ENCODE measurements at places on chromosomes 3 and 15.

GRCh38 chr3:35929158-35929557 lies 289.8 kb downstream of the ARPP21 start:
- no peak for DNase-seq

- DNase-seq, result peak; percentile 58
These were observed 36.7 kb downstream of the CIP2A start for GRCh38 chr3:108552267-108553159.

GRCh38 chr3:171416061-171416460 lies 44.1 kb downstream of the TNIK start:
- DNase-seq, result no peak

GRCh38 chr15:51634591-51635198 lies 12.1 kb upstream of the DMXL2 start:
- peak; percentile 93 for DNase-seq

DNA sequence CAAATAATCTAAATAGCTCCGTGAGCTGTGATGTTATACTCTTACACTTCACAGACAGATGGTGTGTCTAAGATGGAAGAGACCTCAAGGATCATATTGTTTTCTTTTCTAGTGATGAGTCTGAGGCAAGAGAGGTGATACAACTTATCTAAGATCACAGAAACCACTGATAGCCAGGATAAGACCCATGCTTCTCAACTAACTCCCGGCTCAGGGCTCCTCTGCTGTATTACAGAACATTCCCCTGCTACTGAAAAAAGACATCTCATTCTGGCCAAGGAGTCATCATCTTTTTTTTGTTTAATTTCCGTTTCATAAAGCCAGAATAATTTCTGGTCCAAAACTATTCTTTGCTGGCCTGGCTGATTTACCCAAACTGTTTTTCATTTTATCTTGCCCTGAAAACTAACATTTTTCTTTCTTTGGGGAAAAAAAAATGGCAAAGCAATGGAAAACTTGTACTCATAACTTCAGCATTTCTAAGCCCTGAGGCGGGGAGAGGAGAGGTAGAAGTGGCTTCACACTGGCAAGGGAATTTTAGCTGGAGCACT lies 46.9 kb upstream of the GAP43 start:
- DNase-seq, result no peak

GRCh38 chr3:56456117-56456516 lies 12.2 kb downstream of the ERC2 start:
- no peak for DNase-seq

- no peak for DNase-seq
These were observed 42.9 kb downstream of the RAB11A start for GRCh38 chr15:65912235-65912634.

DNA sequence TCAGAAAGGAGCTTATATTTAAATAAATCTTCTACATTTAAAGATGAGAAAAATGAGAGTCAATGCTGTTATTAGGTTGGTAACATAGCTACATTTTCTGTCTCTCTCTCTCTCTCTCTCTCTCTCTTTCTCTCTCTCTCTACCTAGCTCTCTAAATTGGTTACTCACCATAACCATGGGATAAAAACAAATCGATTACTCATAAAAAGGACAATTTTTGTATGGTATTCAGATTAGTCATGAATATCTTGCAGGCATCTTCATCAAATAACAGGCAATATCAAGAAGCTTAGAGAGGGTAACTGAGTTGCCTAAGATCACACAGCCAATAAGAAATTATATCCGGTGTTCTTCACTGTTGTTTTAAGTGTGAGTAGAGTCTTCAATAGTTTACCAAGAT lies 81.8 kb upstream of the ALCAM start:
- DNase-seq, result no peak

DNA sequence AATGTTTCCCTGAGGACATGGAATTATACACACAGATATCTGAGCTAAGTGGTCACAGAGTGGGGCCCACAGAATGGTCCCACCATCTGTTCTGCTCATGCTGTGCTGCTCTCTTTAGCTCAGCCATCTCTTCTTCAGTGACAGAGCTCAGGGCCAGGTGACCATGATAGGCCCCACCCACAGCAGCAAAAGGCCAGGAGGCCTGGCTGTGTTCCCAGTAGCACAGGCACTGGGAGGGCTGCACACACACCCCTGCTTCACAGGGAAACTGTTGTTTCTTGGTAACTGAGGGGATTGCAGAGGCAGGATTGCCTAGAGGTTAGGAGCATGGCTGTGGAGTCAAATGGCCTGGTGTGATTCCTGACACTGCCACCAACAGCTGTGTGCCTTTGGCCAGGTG lies 4.8 kb upstream of the FBXW12 start:
- DNase-seq, result no peak

DNA sequence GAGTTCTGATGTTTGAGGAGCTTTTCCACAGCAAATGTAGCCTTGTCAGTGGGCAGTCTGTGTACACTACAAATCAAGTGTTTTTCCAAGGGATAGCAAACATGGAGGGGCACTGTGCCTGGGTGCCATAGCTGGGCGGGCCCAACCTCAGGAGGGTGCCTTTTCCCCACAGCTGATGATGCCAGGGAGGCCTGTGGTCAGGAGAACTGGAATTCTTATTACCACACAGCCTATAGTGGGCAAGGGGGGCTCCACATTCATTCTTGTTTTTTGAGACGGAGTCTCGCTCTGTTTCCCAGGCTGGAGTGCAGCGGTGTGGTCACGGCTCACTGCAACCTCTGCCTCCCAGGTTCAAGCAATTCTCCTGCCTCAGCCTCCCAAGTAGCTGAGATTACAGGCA lies 41.8 kb downstream of the SYNM start:
- DNase-seq, result no peak

GRCh38 chr3:47098910-47099309 lies 65.0 kb downstream of the SETD2 start:
- no peak for DNase-seq

DNA sequence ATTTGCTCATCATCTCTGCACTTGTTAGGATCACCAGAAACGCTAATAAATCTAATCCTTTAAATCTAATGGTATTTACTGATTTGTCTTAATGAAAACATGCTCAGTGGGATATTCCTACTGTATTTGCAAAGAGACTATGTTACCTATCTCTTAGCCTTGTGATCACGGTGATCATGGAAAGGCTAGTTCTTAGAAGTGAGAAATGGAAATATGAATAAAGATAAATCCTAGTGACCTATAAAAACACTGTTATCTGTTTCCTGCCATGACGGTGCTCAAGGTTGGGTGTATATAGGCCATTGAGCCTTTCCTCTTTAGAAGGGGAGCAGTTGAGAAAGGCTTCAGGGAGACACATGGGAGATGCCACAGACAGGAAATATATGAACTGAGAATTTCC lies 116.3 kb downstream of the THRB start:
- DNase-seq, result no peak

DNA sequence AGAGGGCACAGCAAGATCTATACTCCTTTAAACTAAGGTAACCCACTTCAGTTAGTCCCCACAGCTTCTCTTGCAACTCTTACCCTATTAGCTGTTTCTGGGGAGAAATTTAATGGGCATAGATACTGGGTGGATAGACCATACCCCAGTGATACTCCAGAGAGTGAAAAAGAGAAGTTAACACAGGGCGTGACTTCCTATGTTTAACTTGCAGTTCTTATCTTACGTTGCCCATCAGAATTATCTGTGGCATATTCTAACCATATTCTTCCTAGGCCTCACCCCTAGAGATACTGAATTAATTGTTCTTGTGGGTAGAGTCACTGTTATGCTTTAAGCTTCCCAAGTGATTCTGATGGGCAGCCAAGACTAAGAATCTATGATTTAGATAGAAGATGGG lies 485.4 kb upstream of the TPRG1 start:
- peak; percentile 71 for DNase-seq

- DNase-seq, result no peak
These were observed 3.7 kb downstream of the COL7A1 start for GRCh38 chr3:48591436-48591835.

DNA sequence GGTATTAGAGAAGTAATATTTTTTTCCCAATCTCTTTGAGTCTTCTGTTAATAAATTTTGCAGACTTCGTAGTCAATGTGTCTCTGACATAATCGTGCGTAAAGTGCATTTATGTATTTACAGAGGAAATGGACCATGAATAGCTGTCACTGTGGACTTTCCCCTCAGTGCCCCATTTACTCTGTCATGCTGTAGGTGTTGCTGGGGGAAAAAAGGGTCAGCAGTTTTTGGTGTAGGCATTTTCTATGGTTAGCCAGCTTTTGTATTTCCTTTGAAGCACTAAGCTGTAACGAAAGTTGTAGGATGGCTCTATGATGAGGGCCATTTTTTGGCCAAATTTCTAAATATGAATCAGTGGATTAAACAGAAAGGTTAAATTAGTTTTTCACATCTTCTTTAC lies 598.4 kb downstream of the FGF12 start:
- DNase-seq, result no peak

GRCh38 chr3:150421799-150422548 lies 13.9 kb downstream of the TSC22D2 start:
- DNase-seq, result no peak

DNA sequence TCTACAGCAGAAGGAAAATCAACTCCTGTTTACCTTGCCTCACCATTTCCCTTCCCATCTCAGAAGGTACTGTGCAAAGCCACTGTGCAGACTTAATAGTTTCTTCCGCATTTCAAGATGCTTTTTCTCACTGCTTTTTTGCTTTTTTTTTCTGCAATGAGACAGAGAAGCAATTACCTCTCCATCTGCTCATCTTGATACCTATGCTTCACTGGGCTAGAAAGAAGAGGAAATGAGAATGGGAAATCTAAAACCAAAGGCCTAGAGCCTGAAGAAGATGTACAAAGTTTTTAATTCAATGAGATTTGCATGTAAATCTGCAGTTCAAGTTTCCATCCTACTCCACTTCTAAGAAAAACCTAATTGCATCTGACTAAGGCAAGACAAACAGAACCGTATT lies 238.1 kb upstream of the SETMAR start:
- DNase-seq, result no peak

GRCh38 chr3:169510693-169511010 lies 152.9 kb downstream of the MECOM start:
- no peak for DNase-seq

GRCh38 chr15:72562878-72563277 lies 88.7 kb downstream of the ARIH1 start:
- no peak for DNase-seq

DNA sequence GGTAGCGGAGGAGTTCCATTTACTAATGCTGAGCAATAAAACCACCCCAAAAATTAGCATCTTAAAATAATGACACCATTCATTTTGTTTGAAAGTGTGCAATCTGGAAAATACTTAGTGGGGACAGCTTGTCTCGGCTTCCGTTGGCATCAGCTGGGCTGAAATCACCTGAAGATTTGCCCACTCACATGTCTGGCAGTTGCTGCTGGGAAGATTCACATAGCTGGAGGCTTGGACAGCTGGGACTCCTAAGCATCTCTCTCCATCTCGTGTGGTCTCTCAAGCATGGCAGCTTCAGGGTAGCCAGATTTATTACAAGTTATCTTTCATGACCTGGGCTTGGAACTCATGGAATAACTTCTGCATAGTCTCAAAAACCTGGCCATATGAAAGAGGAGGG lies 38.4 kb upstream of the BFSP2 start:
- no peak for DNase-seq

- DNase-seq, result no peak
These were observed 3.2 kb downstream of the CPEB1 start for GRCh38 chr15:82643992-82644391.

All from KBM-7 (cell line).